ENCODE measurements at places on chromosomes 5 and 9.
A peak's percentile ranks its signal among the peaks of the same experiment; 100 is the strongest.

DNA sequence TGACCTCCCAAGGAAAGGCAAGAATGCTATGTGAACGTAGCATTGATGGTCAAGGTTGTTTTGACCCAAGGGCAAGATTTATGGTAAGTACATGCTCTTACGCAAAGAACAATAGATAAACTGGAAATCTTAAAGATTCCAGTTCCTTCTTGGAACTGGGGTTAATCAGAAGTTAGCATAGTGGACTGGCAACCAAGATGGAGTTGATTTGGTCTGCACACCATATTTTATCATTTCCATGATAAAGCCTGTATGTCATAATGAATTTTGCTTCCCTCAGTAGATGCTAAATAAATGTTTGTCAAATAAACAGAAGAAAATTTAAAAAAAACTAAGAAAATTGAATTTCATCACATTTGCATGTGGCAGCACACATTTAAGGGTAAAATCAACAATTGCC, 242.4 kb upstream of the MEF2C start:
- DNase-seq = no peak

DNA sequence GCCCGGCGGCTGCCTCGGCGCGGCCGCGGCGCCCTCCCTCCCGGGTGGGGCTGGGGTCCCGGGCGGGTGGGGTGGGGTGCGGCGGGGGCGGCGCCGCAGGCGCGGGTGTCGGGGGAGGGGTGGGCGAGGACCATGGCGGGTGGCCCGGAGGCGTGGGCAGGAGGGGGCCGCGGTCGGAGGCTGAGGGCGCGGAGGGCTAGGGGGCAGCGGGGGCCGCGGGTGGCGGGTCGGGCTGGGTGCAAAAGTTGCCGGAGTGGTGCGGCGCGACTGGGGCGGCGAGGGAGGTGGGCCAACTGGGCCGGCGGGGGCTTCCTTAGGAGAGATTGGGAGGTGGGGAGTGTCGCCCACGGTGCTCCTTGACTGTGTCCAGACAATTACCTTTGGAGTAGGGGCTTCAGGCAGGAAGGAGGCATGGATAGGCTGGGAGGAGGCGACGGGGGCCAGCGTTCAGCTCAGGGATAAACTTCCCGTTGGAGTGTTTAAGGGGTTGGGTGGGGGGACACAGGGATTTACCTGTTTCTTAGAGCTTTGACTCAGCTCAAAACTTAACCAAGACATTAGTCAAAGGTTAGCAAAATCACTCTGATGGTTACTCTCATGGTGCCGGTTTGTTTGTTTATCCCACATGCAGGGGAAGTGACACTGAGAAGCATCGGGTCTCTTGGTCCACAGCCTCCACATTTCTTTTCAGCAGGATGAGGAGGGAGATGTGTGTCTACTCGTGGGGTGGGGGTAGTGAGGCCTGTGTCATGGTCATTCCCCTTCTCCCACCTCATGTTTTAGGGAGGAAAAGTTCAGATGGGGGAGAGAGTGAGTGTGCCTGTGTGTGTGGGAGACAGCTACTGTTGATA, 859 bp downstream of the CSNK1G3 start:
- DNase-seq = peak; percentile 8

DNA sequence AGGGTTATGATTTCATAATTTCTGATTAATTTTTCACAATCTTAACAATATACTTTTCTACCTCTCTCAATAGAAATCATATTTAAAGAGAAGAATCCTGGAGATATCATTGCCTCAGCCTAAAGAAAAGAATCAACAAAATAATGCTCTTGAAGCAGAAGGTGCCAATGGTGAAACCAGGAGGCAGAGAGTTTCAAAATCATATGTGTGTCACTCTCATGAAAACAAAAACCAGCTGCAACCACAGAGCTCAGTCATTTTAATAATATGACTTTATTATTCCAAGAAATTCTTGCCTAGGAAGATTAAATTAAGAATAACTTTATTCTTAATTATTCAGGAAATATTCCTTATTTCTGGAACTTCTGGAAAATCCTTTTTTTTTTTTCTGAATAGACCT, 266.8 kb upstream of the ACTBL2 start:
- DNase-seq = no peak

DNA sequence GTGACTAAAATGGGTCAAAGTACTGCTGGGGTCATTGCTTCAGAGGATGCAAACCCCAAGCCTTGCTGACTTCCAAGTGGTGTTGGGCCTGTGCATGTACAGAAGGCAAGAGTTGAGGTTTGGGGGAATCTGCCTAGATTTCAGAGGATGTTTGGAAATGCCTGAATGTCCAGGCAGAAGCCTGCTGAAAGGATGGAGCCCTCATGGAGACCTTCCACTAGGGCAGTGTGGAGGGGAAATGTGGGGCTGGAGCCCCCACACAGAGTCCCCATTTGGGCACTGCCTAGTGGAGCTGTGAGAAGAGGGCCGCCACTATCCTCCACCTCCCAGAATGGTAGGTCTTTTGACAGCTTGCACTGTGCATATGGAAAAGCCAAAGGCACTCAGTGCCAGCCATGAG, 377.7 kb upstream of the TRPC7 start:
- no peak for DNase-seq

DNA sequence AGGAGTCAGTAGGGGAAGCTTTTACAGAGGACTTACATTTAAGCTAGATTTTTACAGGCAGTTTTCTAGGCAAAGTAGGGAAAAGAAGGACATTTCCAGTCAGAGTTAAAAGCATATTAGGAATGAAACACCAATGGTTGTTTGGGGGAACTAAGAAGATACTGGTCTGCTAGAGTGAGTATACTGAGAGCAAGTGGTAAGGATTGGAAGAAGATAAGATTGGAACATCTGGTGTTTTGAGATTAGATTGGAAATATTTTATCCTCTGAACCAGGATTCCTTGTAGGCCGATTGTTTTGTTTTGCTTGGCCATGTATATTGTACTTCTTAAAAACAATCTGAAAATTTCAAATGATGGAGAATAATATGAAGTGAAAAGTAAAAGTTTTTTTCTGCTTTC, 7.7 kb downstream of the FBXO38 start:
- DNase-seq = no peak

- DNase-seq = no peak
These were observed 267.9 kb downstream of the CDK5RAP2 start for GRCh38 chr9:120312031-120312430.

DNA sequence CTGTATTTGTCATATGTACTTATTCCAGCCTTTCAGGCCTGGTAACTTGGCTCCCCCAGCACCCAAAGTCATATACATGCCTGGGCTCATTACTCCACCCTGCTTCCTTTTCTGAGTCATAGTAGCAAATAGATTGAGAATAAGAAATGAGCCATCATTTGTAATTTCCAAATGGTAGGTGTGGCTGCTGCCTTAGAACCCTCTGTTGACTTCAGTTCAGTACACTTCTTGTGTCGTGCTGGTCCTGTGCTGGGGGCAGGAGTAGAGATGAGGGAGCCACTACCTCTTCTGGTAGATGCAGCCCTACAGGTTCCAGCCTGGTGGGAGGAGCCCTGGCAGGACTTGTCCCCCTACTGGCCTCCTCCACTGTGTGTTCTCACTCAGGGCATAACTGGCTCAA, 11.1 kb downstream of the GM2A start:
- no peak for DNase-seq

GRCh38 chr5:140806834-140807775, at the start of gene PCDHA4:
Gene PCDHA4, plus strand, starts transcription at chr5:140807068.
- no peak for DNase-seq

- DNase-seq = no peak
These were observed 36.0 kb upstream of the FBN2 start for GRCh38 chr5:128574041-128574440.

DNA sequence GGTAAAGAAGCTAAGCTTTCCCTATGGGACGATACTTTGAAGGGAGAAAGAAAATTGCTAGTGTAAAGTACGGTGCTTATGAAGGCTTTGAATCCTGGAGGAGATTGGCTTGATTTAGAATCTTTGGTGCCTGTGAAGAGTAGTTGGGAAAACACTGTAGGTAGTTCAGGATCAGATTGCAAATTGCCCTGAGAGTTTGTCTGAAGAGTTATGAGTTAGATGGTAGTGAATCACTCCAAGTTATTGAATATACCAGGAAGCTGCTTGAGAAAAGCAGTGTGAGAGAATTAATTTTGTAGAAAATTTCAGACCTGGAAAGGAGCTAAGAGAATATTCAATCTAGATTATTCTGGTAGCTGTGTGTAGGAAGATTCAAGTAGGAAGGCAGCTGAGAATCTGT, 11.5 kb downstream of the MAN2A1 start:
- DNase-seq = no peak

DNA sequence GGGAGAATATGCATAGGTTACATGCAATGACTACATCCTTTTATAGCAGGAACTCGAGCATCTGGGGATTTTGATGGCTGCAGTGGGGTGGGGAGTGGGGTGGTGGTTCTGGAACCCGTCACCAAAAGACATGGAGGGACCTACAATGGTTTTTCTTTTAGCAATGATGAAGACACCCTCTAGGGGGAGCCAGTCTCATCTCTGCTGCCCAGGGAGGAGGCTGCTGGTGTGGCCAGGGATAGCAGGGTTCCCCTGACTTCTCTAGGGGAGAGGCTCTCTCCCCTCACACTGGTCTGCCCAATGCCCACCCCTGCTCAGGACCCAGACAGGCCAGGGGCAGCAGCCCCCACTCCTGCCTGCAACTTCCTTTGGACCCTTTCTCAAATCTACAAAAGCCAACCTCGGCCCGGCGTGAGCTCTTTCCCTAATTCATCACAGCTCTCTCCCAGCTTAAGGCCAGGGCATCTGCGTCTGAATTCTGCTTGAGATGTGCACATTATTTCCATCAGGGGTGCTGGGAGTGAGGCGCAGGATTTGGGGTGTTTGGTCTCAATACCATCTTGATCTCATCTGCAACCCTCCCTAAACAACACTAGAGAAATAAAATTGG, 73.6 kb upstream of the RETREG1 start:
- DNase-seq = no peak

DNA sequence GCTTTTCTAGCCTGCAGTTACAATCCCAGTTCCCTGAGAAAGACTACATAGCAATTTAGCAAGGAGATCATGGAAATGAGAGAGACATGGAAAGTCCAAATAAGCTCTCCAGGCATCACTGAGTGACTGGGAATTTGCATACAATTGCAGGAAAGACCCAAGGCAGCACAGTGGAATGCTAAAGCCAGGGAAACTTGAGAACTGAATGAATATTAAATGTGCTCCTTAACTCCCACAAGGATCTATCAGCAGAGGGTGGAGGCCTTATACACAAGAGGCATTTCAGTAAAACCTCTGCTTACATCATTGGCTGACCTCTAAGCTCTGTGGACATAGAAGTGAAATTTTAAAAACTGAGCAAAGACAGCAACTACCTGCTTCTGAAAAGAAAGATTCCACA, 355.6 kb upstream of the DAB2 start:
- DNase-seq = no peak

DNA sequence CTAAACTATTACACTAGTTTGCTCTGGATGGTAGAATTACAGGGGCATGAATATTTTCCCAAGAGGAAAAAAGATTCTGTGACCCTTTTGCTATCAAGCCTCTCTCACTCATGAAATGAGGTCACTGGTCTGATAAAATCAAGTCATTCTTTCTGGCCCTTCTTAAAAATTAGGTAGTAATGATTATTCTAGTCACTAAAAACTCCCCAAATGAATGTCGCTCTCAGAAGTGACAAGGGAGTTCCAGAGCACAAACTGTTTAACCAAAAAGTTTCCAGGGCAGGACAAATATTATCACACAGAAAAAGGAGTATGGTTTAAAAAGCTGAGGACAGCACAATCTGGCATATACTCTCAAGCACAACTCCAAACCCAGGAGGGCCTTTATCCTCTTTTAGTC, 12.5 kb downstream of the ERMP1 start:
- DNase-seq = no peak

Measured in adrenal gland (tissue), 19 donors.